NCI-H1092 (cell line): ENCODE measurements at places on chromosomes 3 and 15.

DNA sequence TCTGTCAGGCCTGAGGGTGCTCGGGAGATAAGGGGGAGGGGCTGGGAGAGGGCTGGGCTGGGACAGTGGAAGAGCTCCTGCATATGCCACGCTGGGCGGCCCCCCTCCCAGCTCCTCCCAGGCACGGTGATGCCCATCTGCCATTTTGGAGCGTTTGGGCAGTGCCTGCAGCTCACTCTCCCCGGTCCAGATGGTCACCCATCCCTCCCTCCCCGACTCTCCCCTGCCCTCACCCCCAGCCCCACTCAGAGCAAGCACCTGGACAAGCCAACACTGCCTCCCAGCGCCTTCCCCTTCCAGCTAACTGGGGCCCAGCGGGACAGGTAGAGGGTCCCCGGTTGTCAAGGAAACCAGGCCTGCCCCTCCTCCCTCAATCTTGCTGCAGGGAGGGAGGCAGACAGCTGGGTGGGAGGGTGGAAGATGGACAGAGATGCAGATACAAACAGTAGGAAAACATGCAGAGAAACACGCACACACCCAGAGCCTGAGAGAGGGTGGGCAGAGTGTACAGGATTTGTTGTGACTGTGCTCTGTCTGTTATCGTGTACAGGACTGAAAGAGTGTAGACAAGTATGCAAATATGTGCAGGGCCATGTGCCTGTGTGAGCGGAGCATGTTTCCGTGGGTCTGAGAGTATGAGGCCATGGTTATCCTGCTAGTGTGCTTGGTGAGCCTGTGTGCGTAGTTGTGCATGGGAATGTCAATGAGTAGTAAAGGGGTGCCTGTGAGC is 17.5 kb upstream of the CORO2B start:
- no peak for DNase-seq

- no peak for DNase-seq
Observed at GRCh38 chr3:9552252-9552999, 1.2 kb downstream of the LHFPL4 start.

DNA sequence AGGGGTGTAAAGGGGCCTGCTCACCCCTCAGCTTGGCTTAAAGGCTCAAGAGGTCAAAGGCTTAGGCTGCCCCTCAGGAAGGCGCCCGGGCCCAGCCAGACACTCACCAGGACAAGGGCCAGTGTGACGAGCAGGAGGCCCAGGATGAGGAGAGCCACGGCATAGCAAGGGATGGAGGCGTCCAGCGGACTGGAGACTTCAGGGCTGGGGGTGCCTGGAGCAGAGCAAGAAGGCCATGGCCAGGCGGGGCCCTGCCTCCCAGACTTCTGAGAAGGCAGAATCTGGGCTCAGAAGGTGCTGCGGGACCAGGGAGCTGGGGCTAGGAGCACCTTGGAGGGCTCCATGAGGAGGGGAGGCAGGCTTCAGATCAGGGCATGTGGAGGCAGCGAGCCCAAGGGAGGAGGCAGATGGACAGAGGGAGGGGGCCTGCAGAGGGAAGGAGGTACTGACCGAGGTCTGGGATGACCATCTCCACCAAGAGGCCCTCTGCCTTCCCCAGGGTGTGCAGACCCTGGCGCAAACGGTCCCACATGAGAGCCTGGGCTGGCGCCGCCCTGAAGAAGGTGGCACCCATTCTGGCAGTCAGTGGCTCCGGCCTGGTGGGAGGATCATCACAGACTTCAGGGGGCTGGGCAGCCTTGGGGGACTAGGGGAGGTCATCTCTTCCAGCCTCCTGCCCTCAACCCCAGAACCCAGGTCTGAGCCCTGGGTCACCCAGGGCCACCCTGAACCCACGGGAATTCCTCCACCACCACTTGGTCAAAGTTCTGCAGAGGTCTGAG is 24.5 kb downstream of the C15orf39 start:
- DNase-seq, result no peak

- DNase-seq, result no peak
Observed at GRCh38 chr3:129343643-129344360, 65.1 kb downstream of the HMCES start.
